ENCODE measurements at places on chromosomes 1 and 21. TPM values are rescaled to one million over a fixed set of nuclear protein-coding genes. Genes with fewer than 3 reads are reported as not detected.

DNA sequence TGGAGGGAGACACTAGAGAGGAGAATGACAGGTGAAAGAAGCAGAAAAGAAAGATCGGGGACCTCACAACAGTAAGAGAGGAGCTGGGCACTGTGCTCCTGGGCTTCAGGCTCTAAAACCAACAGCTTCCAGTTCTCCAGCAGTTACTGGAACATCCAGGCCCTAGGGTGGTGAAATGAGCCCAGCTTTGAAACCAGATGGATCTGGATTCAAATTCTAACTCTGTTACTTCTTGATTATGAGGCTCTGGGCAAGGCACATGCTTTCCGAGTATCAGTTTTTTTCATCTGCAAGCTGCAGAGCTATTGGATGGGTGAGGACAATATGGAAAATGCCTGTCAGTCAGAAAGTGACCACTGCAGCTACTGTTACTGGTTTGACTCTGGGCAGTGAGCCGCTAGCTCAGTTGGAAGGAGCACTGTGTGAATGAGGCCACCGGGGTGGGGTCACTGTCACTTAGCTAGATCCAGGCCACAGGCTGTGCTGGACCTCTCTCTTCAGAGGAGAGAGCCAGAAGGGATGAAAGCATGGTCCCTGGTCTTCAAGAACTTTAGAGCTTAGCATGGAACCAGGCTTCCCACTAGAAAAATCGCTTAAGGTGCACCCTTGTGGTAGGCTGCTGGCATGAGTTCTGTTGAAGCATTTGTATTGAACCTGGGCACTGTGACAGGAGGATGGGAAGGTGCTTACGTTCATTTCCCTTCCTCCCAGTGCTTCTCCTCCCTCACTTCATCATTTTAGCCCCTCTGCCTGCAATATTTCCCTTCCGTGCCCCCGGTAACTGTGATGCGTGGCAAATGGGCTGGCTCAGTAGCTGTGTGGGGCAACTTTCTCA is 12.2 kb downstream of the PLEKHO1 start:
- peak; percentile 44 for DNase-seq

- DNase-seq, result no peak
These were observed 75.4 kb upstream of the LRRC7 start for GRCh38 chr1:69492286-69492685.

DNA sequence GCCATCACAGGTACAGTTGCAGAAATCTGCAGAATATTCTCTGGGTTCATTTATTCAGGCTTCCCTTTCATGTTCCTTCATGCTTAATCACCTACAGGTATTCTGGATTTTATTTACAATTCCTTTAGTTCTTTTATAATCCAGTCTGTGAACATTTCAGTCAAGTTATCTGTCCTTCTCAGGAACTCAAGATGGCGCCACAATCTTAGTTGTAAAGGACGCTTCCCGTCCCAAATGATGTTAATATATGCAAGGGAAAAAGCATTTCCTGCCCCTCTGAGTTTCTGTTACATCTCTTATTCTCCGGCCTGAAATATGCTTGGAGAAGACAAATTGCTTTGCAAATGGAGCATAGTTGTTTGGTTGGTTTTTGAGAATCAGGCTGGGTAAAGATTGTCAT is 19.3 kb downstream of the F3 start:
- DNase-seq, result peak; percentile 78

The C1orf87 gene
- total RNA-seq, result 0.07 TPM

The E2F2 gene
- total RNA-seq, result 3.4 TPM
